G401 (cell line): ENCODE measurements at places on chromosomes 5 and 9. TPM values are rescaled to one million over a fixed set of nuclear protein-coding genes. Genes with fewer than 3 reads are reported as not detected.

Gene POU5F2
- 0.03 and 0.49 TPM in 2 replicates for total RNA-seq

DNA sequence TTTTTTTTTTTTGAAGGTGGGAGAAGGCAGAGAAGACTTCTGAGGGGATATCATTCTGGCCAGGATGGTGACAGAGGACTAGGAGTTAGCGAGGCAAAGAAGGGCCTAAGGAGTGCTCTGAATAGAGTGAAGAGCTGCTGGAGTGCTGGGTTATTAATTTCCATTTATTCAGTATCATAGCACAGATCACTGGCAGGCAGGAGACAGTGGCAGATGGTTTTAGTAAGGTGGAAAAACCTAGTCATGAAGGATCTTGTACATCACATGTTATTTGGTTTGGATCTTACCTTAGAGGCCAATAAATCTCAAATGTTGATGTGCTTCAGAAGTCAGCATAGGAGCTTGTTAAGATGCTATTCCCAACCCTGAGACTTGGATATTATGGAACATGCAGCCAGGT, 165.5 kb downstream of the TTLL11 start:
- DNase-seq, result peak; percentile 80

Gene ANKRD34B
- 0.17 TPM in 1 of 2 replicates, not detected in the other for total RNA-seq

DNA sequence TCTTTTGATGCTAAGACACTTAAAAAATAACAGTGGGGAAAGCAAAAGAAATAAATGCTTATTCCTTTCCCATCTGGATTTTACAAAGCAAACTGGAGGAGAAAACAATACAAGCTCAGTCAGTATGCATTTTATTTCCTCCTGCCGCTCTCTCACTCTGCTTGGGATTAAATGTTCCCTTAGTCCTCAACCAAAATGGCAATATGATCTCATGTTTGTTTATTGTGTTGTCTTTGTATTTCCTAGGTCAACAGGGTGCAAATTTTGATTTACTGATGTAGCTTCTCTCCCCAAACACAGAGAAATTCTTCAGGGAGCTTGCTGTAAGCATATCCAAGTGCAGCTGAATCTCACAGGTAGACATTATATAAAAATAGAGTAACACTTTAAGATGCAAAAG, 92.1 kb upstream of the ERBIN start:
- DNase-seq, result no peak

- no peak for DNase-seq
These were observed 202.0 kb downstream of the SLF1 start for GRCh38 chr5:94820488-94820887.

DNA sequence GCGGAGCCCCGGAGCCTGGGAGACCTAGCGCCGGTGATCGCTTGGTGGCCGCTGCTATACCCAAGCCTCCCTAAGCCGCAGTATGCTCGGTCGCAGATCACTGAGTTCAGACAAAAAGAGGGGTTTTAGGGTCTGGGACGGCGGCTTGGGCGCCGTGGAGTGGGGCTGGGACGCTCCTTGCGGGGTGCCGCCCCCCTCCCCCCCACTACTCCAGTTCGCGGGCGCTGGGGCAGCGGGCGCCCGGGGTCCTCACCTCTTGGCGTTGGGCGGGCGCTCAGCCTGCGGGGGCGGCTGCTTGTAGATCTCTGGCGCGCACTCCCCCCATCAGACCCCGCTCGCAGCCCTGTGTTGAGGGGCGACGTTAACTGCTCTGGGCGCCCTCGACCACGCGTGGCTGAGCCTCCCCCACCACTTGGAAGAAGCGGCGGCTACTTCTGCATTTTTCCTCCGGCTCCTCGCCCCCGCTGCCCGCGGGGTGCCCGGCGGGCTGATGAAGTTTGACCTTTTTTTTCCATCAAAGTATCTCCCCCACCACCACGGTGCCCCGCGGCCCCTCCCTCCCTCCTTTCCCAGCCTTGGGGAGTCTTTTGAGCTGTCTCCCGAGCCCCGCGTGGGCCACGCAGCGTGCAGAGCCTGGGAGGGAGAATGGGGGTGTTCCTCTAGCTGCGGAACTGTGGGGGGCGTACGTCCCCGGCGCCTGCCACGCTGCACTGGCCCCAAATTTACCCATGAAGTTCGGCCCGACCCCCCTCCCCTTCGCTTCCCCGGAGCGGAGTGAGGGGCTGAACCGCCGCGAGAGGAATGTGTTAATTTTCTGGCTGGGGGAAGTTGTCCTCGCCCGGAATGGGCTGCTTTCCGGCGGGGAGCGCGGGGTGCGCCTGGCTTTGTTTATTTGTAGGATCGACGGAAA, 1.2 kb downstream of the CXXC5 start:
- peak; percentile 43 for DNase-seq

DNA sequence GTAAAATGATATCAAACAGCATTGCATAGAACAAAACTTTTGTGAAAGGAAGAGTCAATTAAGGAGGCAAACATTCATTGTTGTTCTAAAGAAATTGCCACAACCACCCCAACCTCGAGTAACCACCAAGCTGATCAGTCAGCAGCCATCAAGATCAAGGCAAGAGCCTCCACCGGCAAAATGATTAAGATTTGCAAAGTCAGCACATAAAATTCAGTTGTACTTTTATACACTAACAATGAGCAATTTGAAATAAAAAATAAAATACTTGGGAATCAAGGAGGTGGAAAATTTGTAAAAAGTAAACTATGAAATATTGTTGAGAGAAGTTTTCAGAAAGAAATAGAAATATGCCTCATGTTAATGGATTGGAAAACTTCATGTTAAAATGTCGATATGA, 1118.5 kb downstream of the PTPRD start:
- no peak for DNase-seq

GRCh38 chr5:135073761-135074345, 39.8 kb upstream of the PITX1 start:
- DNase-seq, result no peak

GRCh38 chr5:159263569-159263905, 447 bp downstream of the UBLCP1 start:
- no peak for DNase-seq

Gene BTNL8
- not detected in 2 replicates for total RNA-seq

DNA sequence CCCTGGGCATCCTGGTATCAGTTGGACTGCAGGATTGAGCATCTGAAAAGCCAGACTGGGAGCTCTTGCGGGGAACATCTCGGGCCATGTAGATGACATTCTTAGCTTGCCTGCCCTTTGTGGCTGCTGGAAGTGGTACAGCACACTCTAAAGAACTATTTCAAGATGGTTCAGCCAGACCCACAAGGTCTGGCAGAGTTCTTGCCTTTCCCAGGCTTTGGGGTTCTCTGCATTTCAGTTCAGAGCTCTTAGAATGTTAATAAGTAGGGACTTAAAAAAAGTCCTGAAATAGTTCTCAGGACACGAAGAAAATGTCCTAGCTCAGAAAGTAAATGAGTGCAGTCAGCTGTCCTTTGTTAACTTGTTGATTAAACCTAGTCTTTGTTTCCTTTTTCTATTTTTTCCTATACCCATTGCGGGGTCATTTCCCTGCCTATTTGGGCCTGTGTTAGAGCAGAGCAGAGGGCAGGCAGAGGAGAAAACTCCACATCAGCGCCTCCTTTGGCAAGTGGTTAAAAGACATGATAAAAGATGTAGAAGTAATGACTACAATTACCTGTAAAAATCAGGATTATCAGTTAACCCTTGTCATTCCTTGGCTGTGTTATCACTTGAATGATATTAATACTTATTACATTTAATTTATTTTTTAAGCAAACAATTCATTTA, 291.5 kb downstream of the ZSWIM6 start:
- no peak for DNase-seq

DNA sequence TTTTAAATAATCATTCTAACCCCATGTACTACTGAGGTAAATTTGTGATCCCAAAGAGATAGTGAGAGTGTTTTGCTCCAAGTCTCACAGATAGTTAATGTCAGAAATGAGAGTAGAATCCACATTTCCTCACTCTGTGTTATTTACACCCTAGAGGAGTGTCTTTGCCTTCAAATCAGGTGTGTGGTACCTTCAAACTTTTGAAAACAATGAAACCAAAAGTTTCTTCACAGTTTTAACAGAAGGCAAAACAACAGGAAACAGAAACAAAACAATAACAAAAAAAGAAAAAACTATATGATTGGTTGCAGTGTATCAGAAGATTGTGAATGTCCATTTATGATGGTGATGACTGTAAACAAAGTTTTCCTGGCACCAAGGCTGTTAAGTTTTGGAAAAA, 85.9 kb downstream of the ERBIN start:
- DNase-seq, result no peak

GRCh38 chr5:90932052-90932699, 373.6 kb downstream of the ADGRV1 start:
- DNase-seq, result peak; percentile 17

GRCh38 chr9:134950386-134951210, 32.9 kb upstream of the FCN1 start:
- no peak for DNase-seq

- no peak for DNase-seq
These were observed 18.9 kb downstream of the CSF1R start for GRCh38 chr5:150067405-150067960.

DNA sequence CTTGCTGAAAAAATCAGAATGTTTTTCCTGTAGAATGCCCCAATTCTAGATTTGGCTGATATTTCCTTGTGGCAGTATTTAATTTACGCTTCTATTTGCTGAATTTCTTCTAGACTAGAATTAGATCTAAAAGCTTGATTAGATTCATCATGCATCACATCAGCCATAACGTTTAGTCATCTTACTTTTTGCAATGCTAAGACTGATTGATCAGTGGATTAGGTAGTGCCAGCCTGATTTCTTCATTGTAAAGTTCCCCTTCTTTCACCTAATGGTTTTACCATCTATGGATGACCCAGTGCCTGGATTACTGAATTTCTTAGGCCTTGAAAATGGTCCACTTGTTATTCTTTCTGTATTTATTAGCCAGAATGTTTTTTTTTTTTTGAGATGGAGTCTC, 83.9 kb downstream of the PBX3 start:
- no peak for DNase-seq

GRCh38 chr5:32840606-32841005, 129.5 kb downstream of the NPR3 start:
- DNase-seq, result no peak
